Activated T-cell treated with anti-CD3 and anti-CD28 coated beads, Interleukin-2, amount 50 U/mL, for 48 hours (primary cell): ENCODE measurements at places on chromosomes 1 and 21.

DNA sequence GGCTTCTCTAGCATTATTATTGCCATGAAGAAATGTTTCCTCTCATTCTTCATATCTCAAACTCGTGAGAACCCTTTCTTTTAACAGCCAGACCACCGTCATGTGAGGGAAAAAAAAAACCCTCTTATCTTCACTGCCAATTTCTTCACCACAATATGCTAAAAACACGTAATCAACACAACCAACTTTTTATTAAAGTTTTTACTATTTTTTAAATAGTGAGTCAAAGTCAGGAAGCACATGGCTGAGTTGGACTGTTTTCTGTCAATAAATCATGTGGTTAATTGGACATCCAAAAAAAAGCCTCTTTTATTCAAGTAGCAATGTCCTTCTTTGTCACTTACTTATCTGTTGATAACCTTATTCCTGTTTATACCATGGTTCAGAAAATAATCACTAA lies 55.9 kb upstream of the SAMD13 start:
- no peak for DNase-seq

DNA sequence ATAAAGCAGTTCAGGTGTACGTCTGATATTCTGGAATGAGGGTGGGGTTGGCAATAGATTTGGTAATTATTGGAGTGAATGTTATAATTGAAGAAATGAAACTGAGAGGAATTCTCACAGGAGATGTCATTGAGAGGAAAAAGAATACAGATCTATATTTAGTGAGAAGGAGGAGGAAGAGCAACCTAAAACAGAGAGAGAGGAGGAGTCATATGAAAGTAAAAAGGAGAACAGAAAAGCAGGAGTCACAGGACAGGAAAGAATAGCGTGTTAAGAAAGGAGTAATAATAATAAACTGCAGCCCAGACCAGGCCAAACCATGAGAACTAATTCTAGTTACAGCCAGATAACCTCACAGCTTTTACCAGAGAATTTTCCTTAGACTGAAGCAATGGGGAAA lies 62.7 kb upstream of the MROH9 start:
- DNase-seq, result no peak

GRCh38 chr1:224405604-224405970 lies 29.0 kb downstream of the WDR26 start:
- no peak for DNase-seq

GRCh38 chr1:229874136-229874535 lies 192.9 kb upstream of the GALNT2 start:
- DNase-seq, result no peak
